ENCODE measurements at places on chromosomes 4 and X.
A peak's percentile ranks its signal among the peaks of the same experiment; 100 is the strongest.

DNA sequence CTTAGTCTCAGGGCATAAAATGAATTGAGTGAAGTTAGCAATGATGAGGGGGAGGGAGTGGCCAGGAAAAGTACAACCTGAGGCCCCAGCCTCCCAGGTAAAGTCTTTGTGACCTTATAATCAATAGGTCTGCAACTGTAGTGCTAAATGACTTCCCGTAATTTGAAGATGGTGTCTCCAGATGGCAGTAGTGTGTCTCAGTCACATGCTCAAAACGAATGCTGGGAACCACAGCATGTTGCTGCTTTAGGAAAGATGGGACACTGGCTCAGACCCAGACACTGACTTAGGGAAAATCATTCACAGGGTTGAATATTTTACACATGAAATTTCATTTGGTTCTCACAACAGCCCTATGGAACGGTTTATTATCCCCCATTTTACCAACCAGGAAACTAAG, 10.3 kb downstream of the SRPX2 start:
- no peak for DNase-seq
- H3K27me3 ChIP-seq: no peaks in the 10 kb centered on the region
- no peak overlapping the region for H3K27ac ChIP-seq
- peaks cover under 1% of the 10 kb centered on the region for H3K4me1 ChIP-seq

GRCh38 chr4:156568484-156568883, 403.1 kb downstream of the PDGFC start:
- no peaks in the 10 kb centered on the region for H3K4me1 ChIP-seq
- H3K27me3 ChIP-seq: no peaks in the 10 kb centered on the region
- H3K36me3 ChIP-seq: no peaks in the 10 kb centered on the region
- no peak for DNase-seq
- H3K4me3 ChIP-seq: no peak overlapping the region
- H3K27ac ChIP-seq: no peak overlapping the region

- H3K4me3 ChIP-seq: no peak overlapping the region
- no peaks in the 10 kb centered on the region for H3K4me1 ChIP-seq
- no peak for DNase-seq
- H3K27me3 ChIP-seq: no peaks in the 10 kb centered on the region
- H3K36me3 ChIP-seq: no peaks in the 10 kb centered on the region
- H3K27ac ChIP-seq: no peak overlapping the region
These were observed 14.7 kb upstream of the CT55 start for GRCh38 chrX:135185795-135186443.

DNA sequence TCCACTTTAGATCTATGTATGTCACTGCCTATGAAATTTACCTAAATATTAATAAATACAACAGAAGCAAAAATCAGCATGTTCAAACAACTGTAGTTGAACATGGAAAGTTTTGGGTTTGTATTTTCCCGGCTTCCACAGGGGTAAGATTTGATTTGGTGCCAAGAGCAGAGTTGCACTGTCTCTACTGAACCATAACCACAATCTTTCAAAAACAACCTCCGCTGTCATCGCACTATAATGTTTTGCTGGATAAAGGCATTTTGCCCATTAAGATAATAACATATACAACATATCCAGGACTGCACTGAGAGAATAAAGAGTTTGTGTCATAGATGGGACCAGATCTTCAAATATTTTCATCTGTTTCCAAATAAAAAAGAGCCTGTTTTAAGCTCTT, 94.9 kb downstream of the TENM3 start:
- no peak overlapping the region for H3K27ac ChIP-seq
- no peak overlapping the region for H3K4me3 ChIP-seq
- H3K27me3 ChIP-seq: no peaks in the 10 kb centered on the region
- H3K4me1 ChIP-seq: no peaks in the 10 kb centered on the region
- no peaks in the 10 kb centered on the region for H3K36me3 ChIP-seq
- DNase-seq: no peak

GRCh38 chr4:3710451-3711182, 55.6 kb upstream of the ADRA2C start:
- H3K4me3 ChIP-seq: no peak overlapping the region
- DNase-seq: peak; percentile 69
- H3K27ac ChIP-seq: no peak overlapping the region
- peaks cover 8% of the 10 kb centered on the region for H3K4me1 ChIP-seq
- peaks cover 29% of the 10 kb centered on the region for H3K27me3 ChIP-seq
- H3K36me3 ChIP-seq: no peaks in the 10 kb centered on the region

- no peaks in the 10 kb centered on the region for H3K27me3 ChIP-seq
- no peak overlapping the region for H3K4me3 ChIP-seq
- no peaks in the 10 kb centered on the region for H3K36me3 ChIP-seq
- no peak for DNase-seq
- no peak overlapping the region for H3K27ac ChIP-seq
- H3K4me1 ChIP-seq: no peaks in the 10 kb centered on the region
These were observed 182.9 kb downstream of the C4orf33 start for GRCh38 chr4:129278868-129279267.

DNA sequence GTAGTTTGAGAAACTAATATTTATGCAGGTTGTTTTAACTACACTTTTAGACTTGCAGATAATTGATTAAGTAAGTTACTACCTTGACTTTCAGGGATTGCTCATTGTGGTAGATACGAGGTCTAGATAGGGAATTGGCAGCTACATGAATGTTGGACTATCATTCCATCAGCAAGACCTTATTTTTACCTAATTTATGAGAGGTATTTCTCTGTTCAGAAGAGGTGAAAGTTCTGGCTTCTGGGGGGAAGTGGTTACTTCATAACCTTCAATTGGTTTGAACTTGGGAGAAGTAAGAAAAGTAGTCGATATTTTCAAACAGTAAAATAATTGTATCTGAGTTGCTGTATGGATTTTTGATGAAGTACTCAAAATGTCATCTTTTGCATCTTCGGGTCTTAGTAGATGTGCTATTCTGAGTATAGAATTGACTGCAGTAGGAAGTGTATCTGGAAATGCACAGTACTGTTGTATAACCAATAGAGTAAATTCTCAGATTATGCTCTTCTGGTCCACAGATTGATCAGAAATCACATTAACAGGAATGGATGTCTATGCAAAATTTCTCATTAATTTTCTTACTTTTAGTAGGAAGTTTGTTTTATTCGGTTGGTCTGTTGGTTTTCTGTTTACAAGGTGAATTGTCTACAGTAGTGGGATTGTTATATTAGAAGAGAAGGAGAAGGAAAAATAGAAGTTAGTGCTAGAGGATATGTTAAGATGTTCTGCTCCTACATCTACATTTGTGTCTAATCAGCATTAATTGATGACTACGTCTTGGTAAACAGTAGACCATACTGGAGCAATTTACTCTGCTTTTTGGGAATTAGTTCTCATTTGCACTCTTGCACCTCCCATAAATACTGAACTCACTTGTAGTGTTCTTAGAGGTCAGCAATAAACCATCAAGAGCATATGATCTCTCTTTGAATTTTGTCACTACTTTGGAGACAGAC, 3.0 kb downstream of the NFKB1 start:
- no peaks in the 10 kb centered on the region for H3K27me3 ChIP-seq
- H3K4me3 ChIP-seq: peak overlapping the region; percentile 72
- peaks cover 54% of the 10 kb centered on the region for H3K4me1 ChIP-seq
- H3K27ac ChIP-seq: peak overlapping the region; percentile 100
- DNase-seq: no peak

Data from suprapubic skin (tissue), 4 donors.